Caco-2 (cell line): ENCODE measurements at places on chromosomes 4 and X.
A peak's percentile ranks its signal among the peaks of the same experiment; 100 is the strongest.

DNA sequence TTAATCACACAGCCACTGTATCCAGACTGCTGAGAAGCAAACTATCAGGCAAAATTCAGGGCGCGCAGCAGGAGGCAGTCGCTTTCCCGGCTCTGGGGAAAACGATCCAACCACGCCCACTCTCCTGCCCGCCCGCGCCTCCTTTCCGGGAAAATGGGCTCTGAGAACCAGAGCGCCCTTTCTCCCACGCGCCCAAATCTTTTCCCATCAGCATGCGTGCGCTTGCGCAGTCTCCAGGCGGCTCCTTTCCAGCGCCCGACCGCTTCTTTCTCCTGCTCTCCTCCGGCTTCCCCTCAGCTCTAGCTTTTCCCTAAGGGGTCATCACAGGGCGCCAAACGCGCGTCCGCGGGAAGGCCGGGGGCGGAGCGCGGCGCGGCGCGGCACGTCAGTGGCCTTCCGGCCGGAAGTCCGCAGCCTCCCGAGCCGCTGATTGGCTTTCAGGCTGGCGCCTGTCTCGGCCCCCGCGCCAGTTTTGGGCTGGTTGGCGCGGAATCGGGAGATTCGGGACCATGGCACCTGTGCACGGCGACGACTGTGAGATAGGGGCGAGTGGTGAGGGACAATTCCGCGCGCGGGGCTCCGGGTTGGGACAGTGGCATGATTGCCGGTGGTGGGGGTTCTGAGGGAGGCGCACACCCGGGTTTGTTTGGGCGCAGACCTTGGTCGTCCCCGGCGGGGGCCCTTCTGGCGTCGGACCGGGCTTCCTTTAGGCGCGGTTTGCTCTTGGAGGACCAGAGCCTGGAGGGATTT lies at the start of gene POLA1:
Gene POLA1, plus strand, starts transcription at position 466 of the 750 bp plus-strand sequence. Its CDS starts 44 bp downstream, at position 510.
- DNase-seq, result peak; percentile 94

GRCh38 chr4:80162418-80162817 lies 34.9 kb upstream of the PRDM8 start:
- no peak for DNase-seq

DNA sequence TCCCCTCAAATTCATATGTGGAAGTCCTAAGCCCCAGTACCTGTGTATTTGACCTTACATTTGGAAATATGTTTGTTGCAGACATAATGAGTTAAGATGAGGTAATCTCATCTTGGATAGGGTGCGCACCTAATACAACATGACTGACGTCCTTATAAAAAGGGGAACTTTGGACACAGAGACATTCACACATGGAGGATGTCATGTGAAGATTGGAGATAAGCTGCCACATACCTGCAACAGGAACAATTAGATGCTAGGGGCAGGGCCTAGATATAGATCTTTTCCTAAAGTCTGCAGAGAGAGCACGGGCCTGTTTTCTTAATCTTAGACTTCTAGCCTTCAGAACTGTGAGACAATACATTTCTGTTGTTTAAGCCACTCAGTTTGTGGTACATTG lies 162.5 kb downstream of the IL1RAPL2 start:
- DNase-seq, result no peak

- DNase-seq, result peak; percentile 84
Measured at GRCh38 chr4:128574706-128575105, 234.8 kb upstream of the JADE1 start.

DNA sequence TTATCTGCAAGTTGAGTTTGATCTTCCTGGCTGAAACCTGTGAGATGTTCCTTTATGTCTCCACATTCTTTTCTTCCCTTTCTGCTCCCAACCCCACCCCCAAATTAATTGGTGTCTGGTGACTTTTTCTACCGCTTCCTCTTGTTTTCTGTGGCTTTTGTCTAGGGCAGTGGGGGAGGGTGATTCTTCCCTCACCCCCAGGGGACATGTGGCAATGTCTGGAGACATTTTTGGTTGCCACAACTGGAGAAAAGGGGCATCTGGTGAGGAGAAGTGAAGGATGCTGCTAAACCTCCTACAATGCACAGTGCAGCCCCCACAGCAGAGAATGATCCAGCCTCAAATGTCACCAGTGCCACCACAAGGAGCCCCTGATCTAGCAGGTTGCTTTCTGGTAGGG lies 152.9 kb downstream of the NHS start:
- DNase-seq, result no peak

- DNase-seq, result no peak
Measured at GRCh38 chr4:113069212-113069892, 19.9 kb downstream of the ANK2 start.

DNA sequence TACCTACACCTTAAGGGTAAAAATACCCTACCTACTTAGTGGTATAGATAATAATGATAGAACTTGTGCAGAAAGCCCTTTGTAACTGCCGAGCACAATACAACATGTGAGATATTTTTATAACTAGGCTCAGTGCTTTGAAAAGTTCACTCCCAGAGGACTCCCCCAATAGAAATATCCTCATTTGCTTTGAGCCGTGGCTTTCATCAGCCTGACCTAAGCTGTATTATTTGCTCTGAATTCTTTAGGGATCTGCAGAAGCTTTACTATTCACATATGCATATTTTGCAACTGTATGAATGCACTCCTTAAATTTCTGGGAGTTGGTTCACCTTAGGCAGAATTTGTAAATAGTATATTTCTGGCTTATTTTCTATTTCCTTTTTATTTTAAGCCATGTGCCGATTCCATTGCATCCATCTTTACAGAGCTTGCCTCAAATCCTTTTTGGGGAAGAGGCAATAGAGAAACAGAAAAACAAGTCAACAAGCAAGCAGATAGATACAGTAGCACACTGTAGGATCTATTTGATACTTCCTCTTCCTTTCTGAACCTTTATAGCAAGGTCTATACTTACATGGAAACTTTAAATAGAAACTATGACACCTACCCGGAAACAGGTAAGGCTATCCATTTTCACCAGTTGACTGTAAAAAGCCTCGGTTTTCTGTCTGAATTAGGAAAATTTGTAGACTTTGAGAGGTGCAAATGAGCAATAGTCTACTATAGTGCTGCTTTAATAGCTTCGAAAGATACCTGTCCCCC lies 242.5 kb upstream of the VCX3A start:
- no peak for DNase-seq

- DNase-seq, result no peak
Measured at GRCh38 chr4:102687373-102687981, 73.3 kb downstream of the MANBA start.

DNA sequence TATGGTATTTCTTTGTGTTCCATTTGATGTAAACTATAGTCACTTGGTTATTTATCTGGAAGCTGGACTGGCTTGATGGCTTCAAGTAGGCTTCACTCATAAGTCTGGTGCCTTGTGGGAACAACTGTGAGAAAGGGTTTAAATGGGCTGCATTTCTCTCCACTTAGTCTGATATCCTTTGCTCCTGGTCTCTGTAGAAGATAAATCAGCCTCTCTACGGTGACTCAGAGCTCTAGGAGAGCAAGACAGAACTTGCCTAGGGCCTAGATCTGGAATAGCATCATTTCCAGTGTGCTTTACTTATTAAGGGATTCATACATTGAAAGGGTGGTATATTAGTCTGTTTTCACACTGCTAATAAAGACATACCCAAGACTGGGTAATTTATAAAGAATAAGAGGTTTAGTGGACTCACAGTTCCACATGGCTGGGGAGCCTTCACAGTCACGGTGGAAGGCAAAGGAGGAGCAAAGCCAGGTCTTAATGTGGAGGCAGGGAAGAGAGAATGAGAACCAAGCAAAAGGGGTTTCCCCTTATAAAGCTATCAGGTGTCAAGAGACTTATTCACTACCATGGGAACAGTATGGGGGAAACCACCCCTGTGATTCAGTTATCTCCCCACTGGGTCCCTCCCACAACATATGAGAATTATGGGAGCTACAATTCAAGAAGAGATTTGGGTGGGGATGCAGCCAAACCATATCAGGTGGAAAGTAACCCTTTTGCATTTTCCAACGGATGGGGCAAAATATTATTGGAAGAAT lies 1746.4 kb upstream of the PCDH7 start:
- no peak for DNase-seq

DNA sequence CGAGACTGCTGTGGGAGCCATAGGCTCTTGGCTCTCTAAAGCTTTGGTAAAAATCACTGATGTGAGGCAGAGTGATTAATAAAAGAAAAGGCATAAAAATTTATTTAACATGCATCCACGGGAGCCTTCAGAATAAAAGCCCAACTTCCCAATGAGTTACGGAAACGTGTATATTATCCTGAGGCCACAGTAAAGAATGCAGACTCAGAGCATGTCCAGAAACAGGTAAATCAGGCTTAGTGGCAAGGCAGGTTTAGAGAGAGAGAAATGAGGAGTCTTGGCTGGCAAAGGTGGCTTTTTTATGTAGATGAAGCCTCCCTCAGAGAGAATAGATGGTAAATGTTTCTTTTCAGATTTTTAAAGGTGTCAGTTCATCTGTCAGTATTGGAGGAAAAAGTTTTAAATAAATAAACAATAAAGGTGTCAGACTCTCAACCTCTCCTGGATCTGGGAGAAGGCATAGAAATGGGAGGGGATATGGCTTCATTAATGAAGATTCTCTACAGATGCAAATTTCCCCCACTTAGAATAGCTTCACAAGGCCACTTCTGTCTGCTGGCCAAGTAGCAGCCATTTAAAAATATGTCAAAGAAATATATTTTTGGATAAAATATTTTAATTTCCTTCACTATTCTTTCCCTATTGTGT lies 24.0 kb downstream of the C4orf51 start:
- DNase-seq, result no peak

DNA sequence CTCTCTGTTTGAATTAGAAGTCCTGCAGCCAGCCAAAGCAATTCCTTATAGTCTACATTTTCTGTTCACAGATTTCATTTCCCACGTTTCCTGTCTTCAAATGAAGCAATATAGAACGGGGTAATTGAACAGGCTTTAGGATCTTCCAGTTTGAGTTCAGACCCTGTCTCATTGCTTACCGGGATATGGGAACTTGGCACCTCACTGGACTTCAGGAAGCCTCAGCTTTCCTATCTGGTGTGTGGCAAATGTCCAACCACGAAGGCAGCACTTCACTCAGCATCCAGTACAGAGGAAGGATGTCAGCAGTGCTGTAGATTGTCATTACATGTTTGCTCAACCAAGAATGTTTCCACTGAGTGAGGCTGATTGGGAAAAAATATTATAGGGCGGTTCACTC lies 271.1 kb upstream of the ZFP42 start:
- DNase-seq, result no peak

DNA sequence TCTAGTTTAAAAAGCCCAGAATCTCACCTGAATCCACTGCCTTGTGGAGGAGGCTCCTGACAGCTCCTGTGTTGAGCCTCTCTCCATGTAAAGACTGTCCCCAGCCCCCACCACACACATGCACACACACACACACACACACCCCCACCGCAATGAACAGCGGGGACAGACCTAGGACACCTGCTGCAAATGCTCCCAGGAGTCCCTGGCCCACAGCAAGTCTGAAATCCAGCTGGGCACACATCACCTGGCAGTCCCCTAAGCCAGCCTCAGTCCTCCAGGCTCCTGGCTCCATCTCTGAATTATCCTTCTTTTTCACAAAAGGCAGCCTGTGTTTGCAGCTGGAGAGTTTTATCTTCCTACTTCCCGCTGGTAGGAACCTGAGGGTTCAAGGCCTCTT lies 6.6 kb upstream of the FAM53A start:
- no peak for DNase-seq

DNA sequence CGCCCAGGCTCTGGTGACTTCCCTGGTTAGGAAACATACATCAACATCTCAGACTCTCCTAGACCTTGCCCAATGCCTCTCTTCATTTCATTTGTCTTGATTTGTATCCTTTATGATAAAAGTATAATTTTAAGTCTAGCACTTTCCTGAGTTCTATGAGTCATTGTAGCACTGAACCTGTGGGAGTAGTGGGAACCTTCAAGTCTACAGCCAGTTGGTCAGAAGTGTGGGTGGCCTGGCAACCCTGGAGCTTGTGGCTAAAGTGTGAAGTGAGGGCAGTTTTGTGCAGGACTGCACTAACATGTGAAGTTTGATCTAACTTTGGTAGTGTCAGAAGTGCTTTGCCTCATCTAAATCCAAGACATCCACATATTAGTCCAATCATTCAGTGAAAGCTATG lies 259.3 kb upstream of the IGFBP7 start:
- DNase-seq, result no peak

GRCh38 chrX:16451334-16451733 lies 198.6 kb upstream of the S100G start:
- no peak for DNase-seq

GRCh38 chr4:150061086-150061776 lies 17.0 kb upstream of the DCLK2 start:
- no peak for DNase-seq

DNA sequence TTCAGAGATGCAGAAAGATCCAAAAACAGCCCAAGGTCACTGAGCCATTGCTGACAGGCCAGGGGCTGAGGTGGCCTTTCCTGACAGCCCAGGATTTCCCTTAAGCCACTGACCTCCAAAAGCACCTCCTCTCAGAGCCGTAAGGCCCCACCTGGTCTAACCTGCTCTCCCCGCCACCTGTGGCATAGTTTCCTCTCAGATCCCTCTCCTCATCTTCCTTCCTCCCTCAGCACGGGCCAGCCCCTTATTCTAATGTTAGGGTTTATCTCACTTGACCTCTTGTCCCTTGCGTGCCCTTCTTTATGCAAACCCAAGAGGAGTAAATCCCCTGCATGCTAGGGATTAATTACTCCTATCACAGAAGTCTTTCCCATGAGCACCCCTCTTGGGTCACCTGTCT lies 113.0 kb downstream of the RBM47 start:
- peak; percentile 71 for DNase-seq
